ENCODE measurements at places on chromosomes 13 and 19.
A peak's percentile ranks its signal among the peaks of the same experiment; 100 is the strongest.

GRCh38 chr19:32874605-32875004, 5.0 kb upstream of the SLC7A9 start:
- DNase-seq: no peak

DNA sequence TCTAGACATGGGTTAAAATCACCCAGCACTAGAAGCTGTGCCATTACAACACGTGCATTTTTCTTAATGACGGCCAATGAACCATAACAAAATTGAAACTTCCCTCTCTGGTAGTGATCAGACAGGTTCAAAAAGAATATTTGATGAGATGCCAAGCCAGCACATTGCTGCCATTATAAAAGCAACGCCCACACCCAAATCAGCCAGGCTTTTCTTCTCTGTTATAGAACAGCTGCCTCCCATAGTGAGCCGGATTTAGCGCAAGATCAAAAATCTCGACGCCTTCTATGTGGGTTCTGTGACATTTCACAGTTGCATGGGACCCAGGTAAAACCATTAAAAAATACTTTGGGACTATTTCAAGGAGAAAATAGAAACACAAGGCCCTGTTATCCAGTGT, 1158.0 kb downstream of the EFNB2 start:
- DNase-seq: no peak

- DNase-seq: no peak
Observed at GRCh38 chr19:6590258-6590826, 608 bp downstream of the CD70 start.

- DNase-seq: no peak
Observed at GRCh38 chr13:100269837-100270236, 180.9 kb downstream of the PCCA start.

GRCh38 chr19:40464059-40465024, 1.2 kb downstream of the BLVRB start:
- DNase-seq: peak; percentile 66

DNA sequence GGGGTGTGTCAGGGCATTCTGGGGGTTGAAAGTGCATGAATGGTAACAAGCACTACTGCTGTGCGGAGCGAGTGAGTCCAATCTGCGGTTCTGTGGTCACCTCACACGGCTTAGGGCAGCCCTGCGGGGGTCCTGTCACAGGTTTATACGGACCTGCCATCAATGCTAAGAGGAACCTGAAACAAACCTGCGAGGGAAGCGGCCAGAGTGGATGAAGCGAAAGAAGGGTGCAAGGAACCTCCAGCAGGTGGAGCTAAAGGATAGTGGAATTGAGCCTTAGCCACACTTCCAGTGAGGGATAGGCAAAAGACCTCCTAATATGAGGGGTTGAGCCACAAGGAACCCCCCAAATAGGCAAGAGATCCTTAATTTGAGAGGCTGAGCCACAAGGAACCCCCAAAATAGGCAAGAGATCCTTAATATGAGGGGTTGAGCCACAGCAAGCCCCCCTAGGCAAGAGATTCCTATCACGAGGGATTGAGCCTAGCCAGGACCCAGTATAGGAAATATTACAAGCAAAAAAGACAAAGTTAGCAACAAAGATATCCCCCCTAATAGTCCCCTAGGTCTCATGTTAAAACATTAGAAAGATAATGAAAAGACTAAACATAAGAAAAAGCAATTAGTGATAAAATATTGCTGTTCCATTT, 6.3 kb upstream of the ZNF69 start:
- DNase-seq: peak; percentile 44

GRCh38 chr19:1252221-1252820, 3.9 kb downstream of the MIDN start:
- DNase-seq: no peak

DNA sequence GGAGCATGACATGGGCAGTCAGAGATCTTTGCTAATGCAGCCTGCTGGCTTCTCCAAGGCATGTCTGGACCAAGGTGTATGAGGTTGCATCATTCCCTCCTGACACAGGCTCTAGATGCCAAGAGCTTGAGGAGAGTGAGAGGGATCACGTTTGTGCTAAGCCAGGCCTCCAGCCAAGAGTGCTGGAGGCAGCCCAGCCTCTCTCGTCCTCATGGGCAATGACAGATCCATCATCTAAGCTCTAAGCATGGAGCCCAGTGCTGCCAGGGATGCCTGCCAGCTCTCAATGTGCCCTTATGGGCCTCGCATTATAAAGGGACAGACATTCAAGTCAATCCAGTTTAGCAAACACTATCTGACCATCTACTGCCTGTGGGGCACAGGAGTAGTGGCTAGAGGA, 136.3 kb upstream of the VSTM2B start:
- no peak for DNase-seq

DNA sequence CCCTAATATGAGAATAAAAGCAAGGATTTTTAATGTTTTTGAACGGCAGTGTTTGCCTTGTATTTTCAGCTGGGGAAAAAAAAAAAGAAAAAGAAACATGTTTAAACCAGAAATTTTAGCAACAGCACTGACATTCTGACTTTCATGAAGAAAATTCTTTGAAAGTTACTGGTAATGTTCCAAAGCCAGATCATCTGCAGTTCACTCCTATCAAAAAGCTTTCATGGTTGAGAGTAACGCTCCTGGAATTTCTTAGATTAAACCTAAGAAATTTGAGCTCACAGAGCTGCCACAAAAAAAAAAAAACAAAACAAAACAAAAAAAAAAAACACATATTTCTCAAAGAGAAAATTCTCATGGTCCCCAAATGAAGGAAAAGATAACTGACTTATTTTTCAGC, 1106.7 kb downstream of the EFNB2 start:
- no peak for DNase-seq

DNA sequence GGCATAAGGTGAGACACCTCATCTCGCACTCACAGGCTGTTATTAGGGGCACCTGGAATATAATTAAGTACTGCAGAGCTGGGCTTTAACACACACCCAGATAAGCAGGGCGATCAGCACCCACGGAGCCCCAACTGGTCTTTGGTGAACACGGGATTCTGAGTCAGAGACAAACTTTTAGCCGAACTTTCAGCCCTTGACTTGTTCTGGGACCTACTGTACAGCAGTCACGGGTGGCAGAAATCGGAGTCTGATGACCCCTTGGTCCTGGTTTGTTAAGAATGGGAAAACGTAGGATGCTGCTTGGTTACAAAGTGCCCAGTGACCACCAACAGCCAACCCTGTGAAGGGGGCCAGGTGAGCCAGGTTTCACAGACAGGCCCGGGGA, 9.0 kb downstream of the SH3GL1 start:
- DNase-seq: no peak

DNA sequence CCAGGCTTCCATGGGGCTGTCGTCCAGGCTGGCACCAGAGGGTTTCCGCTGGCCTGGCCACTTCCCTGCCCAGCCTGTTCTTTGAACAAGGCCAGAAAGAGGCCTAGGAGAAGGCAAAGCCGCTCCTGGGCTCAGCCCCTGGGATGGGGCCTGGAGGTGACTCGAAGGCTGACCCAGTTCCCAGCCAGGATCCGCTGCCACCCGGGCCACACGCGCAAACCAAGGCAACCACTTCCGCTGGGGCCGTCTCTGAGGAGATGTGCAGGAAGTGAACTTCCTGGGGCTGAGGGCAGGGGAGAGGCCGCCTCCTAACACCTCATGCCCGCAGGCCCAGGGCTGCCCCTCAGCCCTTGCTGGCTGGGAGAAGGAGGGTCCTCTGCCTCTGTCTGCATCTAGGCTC, 15.2 kb downstream of the PLEKHF1 start:
- DNase-seq: peak; percentile 71

DNA sequence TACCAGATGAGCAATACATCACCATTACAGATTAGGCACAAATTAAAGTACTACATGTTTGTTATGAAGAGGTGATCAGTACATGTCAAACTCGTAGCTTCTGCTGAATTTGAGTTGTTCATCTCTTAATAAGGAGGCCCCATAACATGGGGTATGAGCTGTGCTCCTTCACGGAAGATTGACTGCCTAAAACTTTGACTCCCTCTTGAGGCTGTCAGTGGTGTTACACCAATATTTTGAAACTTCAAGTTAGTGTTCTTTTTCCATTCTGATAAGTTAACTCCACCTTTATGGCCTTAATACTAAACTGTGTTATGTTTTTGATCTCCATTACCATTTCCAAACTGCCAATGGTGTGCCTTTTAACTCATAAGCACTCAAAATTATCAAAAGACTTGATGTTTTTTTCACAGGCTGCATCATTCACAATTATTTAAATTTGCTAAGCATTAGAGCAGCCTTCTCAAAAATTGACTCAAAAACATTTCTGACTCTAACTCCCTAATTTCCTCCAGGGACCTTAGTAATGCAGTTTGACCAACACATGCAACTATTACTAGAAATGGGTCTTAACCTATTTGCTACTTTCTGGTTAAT, 1591.5 kb downstream of the PCDH9 start:
- no peak for DNase-seq

DNA sequence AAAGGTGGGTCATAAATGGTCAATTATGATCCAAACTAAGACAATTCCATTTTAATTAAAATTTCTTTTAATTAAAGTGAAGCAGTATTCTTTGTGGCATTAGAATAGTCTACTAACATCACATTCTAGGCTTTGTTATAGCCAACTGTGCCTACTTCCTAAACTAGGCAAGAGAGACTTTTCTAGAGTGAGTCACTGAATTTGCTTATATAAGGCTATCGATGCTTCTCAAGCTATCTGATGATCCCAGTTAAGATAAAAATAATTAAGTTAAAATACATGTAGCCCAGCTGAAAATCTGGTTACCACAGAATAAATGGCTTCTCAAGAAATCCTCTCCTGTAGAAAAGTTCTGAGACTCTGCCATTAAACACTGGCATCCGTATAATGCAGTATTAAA, 12.5 kb downstream of the ANKRD10 start:
- DNase-seq: no peak

DNA sequence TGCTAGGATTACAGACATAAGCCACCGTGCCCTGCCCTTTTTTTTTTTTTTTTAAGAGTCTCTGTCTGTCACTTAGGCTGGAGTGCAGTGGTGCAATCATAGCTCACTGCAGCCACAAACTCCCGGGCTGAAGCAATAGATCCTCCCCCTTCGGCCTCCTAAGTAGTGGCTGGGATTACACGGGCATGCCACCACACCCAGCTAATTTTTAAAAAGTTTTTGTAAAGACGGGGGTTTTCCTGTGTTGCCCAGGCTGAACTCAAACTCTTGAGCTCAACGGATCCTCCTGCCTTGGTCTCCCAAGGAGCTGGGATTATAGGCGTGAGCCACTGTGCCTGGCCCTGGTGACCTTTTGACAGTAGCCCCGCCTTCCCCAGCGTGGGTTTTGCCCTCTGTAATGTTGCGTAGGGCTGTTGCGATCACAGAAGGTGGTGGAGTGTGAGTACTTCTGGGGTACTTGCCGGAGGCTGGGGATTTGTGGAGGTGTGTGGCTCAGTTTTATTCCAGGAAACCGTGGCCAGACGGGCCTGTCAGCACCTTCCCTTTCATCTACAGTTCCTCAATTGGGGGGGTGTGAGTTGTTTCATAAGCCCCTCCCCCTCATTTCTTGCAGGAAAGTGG, 11.6 kb upstream of the RETN start:
- DNase-seq: no peak

DNA sequence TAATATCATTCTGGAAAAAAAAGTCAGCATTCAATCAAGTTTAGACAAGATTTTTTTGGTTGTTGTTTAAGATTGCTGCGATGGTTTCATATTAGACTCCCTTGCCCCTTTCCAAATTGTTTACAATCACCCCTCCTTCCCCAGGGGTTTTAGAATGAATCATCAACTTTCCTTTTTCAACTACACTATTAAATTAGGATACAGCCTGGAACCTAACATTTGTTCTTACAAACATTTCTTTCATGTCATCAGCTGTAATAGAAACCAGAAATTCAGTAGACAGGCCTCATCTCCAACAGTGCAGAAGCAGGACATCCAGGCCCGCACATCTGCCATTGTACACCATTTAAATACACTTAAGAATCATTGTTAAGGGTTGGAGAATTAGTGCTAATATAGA, 44.4 kb upstream of the WDFY2 start:
- no peak for DNase-seq

GRCh38 chr13:46647512-46648065, 94.6 kb downstream of the LRCH1 start:
- DNase-seq: no peak

DNA sequence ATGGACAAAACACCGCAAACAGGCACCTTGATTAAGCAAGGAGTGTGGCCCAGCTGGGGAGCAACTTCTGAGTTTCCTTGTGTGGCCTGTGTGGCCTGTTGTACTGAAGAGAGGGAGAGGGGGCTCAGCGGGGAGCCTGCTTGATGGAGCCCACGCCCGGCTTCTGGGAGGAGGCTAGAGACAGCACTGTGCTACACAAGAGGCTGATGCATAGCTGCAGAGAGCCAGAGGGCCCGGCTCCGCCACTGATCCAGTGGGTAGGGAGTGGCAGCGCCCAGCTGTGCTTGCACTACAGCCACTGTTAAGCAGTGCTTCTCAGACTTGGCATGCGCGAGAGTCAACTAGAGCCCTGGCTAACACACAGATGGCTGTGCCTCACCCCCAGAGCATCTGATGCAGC, 19.0 kb downstream of the LYL1 start:
- DNase-seq: no peak

DNA sequence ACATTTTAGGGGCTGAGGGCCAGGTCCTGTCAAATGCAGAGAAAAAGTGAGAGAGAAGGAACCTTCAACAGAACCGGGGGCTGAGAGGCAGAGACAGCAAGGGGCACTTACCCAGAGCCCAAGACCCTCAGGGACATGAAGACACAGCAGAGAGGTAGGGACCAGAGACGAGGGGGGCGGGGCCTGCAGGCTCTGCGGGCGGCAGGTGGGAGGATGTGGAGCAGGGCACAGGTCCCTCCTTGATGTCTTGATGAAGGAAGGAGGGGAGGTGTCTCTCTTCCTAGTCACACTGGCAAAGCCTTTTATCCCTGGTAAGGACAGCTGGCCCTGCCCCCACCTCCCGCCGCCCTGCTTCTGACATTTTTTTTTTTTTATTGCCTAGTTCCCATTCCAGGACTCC, at the start of gene KLK14:
KLK14 (minus strand) TSS at position 277 of the 400 bp plus-strand sequence; CDS start at position 4, 273 bp downstream.
- DNase-seq: no peak

DNA sequence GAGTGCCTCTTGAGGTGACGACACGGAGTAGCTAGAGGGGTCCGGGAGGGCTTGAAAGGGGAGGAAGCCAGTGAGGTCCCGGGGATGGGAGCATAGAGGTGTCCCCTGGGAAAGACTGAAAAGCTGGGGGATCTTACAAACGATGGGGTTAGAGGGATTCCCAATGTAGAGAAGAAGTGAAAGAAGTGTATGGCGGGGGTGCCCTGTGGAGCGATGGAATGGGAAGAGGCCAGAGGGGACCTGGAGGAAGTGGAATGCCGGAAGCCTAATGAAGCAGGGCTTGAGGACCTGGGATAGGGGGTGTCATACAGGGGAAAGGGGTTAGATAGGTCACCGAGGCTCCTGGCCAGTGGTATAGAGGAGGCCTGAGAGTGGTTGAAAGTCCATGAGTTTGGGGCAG, 580 bp downstream of the AP2A1 start:
- DNase-seq: no peak
